Putamen (tissue), 1 donor: ENCODE measurements at places on chromosomes 2 and 18.

GRCh38 chr2:140472676-140473075 is 1658.1 kb downstream of the LRP1B start:
- DNase-seq = no peak

- DNase-seq = no peak
Measured at GRCh38 chr2:143730155-143730952, 601.1 kb downstream of the ARHGAP15 start.

GRCh38 chr2:128589681-128590080 is 271.0 kb upstream of the HS6ST1 start:
- no peak for DNase-seq

DNA sequence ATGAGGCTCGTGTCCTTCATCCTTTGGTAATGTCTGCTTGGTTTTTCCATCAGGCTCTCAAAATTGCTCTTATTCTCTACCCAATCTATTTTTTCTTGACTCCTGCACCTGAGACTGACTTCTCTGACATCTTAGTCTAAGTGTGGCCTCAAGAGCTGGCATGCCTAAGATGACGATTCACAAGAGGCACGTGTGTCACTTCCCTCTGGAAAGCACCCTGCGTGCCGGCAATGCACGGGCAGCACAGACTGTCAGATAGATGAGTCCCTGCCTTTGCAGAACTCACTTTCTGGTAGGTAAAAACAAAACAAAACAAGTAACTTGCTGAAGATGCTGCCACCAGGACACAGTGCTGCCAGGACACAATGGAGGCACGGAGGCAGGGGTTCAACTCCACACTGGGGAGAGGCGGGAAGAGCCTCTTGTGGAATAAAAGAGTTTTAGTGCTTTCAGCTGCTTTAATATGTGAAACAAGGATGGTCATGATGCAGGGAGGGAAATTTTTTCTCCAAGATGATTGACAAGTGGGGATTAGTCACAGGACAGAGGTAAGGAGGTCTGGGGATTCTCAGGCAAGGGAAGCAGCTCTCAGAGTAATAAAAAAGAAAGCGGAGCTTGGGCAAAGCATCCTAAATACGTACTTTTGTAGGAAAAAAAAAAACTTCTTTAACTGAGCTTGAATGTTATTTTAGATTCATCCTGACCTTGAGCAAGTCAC is 27.3 kb downstream of the CYB5A start:
- no peak for DNase-seq

DNA sequence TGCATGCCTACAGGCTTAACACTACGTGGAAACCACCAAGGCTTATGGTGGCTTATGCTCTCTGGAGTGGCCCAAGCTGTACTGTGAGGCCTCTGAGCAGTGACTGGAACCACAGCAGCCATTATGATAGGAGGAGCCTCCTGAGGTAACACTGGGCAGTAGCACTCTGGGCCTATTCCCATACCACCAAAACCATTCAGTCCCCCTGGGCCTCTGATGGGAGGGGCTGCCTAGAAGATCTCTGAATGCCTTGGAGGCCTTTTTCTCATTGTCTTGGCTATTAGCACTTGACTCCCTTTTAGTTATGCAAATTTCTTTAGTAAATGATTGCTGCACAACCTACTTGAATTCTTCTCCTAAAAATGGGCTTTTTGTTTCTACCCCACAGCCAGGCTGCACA is 985.0 kb downstream of the DPP10 start:
- DNase-seq = no peak

GRCh38 chr18:76571689-76572088 is 76.6 kb upstream of the ZNF516 start:
- no peak for DNase-seq

DNA sequence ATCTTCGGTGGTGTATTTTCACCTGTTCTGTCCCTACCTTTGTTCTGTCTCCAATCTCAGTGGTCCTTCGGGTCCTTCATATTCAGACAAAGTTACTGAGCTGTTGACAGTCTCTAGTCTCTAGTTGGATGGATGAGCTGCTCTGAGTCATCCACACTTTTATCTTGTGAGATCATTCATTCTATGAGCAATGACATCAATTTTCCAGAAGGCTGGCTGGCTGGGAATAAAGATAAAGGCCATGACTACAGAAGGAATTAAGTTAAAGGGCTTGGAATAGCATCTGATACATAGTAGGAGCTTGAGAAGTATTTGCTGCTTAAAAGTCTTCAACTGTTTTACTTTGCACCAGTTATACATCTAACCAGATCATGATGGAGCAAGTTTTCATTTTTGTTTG is 43.1 kb upstream of the SLC39A10 start:
- no peak for DNase-seq

- no peak for DNase-seq
Measured at GRCh38 chr2:151792589-151792988, 35.6 kb downstream of the ARL5A start.

DNA sequence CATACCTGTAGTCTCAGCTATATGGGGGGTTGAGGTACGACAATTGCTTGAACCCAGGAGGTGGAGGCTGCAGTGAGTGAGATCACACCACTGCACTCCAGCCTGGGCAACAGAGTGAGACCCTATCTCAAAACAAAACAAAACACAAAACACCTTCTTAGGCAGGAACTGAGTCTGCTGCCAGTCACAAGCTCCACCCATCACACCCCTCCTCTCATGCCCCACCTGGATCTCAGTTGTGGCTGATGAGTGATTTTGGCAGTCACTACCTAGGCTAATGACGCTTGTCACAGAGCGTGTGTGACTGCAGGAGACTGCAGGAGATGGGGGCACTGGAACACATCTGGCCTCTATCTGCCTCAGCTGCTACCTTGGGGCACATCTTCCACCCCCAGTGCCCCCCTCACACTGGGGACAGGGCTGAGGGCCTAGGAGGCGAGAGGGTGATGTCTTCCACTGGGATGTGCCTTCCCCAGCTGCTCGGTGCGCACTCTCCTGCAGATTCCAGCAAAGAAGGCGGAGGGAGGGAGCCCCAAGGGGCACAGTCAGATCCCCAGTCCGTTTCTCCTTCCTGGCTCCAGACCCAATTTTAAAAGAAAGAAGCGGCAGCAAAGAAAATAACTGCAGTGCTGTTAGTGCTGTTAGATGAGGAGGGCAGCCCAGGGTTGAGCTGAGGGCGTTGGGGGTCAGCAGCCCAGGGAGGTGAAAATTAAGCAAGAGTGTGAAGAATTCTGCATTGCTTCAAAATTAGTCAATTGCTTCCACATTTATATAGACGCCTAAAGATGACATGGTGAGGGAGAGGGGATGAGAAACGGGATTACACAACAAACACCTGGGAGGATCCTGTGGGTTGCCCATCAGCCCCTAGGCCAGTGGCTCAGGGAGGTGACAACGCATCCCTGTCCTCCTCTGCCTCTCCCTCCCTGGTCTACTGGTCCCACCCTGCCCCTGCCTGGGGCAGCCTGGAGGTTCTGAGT is 143.6 kb upstream of the HAAO start:
- no peak for DNase-seq

- DNase-seq = no peak
Measured at GRCh38 chr2:9099341-9099751, 95.9 kb upstream of the MBOAT2 start.

GRCh38 chr18:54717673-54718407 is 110.4 kb upstream of the RAB27B start:
- DNase-seq = peak; percentile 50

DNA sequence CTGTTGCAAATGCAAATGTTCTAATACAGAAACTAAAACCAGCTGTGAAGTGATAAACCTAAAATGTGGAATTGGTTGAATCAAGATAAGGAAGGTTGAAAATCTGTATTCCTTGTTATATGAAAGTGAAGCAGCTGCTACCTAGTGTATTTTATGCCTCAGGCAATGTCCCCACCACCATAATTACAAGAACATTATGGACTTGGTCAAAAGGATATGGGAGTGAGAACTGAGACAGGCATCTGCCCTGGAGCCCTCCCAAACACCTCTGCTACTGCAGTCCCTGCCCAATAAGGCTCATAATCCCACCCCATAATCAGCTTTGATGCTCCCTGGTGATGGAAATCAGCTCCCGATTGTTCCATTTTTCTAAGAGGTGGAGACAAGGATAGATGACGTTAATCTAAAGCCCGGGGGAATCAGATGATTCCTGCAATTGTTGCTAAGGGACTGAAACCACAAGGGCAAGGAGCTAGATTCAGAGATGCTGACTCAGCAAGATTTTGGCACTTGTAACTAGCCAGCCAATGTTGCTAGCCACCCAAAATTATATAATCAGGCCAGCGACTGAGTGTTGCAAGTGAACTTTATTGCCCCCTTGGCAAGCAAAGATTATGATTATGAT is 69.5 kb downstream of the EVA1A start:
- no peak for DNase-seq

- DNase-seq = no peak
Measured at GRCh38 chr2:41763141-41763540, 284.7 kb upstream of the PKDCC start.

DNA sequence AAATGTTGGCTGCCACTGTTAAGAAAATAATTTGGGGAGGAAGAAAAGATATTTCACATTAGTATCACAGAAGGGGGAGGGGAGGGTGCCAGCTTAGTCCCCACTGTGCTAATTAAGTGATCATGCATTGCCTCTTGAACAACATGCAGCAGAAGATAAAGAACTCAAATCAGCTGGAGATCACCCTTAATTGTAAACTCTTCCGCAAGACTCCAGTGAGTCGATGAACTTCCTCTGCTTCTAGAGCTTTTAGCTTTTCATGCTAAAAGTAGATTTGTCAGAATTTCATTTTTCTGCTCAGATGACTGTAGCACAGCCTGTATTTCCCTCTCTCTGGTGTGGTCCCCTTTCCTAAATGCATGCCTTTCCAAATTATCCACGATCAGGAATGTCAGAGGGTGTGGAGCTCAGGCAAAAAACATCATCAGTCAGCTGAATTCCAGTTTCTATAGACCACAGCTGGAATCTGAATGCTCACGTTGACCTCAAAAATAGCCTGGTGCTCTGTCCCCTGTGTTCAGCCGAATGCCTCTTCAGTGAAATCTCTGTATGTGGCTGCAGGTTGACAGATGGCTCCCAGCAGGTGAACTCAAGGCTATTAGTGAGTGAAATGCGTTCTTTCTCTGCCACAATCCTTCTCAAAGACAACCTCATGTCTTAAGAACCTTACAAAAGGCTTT is 156.8 kb upstream of the UNC80 start:
- no peak for DNase-seq

GRCh38 chr2:43402452-43402937 is 176.1 kb upstream of the ZFP36L2 start:
- no peak for DNase-seq

DNA sequence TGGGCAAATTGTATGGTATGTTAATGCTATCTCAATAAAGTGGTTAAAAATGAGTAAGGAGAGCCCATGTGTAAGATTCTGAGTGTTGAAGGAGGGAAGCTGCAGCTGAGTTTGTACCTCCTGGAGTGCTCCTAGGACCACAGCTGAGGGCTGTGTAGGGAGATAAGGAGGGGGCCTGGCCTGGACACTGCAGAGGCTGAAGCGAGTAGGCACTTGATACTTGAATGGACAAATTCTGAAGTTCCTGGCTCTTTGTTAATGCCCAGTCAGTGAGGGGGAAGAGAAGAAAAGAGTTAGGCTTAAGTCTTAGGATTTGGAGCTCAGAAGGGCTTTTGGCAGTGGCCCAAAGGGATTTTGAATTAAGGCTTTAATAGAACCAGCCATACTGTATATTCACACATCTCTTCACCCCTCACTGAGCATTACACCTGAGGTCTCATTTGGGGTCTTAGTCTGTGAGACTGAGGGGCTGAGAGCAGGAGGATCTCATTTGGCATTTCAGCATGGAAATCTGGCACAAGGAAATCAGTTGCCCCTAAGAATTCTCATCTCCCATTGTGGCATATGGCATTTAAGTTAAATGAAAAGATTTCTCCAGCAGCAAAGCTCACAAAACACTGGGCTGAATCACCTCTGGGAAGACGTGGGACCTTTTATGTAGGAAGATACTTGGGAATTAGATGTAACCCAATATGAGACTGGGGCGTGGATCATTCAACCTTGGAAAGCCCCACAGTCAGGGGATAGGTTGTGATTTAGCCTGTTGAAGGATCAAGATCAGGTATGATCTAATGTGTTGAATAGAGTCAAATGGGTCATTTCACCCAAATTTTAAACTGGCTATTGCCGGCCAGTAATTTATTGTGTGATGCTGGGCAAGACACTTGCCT is 46.8 kb downstream of the LIPG start:
- DNase-seq = no peak

- DNase-seq = no peak
Measured at GRCh38 chr18:45962461-45962860, 4.7 kb downstream of the EPG5 start.

GRCh38 chr2:231299267-231299666 is 96.2 kb upstream of the B3GNT7 start:
- DNase-seq = no peak

DNA sequence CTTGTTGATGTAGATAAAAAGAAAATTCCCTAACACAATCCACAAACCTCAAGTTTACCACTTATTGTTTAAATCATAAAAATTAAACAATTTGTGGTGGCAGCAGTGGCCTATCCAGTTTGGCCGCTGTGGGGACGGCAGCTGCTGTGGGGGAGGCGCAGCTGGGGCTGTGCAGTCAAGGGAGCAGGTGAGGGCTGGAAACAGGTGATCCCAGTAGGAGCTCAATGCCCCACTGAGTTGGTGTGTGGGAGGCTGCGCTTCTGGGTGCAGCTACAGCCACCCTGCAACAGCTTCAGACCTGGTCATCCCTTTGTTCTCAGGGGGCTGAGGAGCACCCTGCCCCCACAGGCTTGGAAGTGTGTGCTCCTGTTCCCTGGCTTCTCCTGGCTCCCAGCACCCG is 266.0 kb upstream of the FSIP2 start:
- no peak for DNase-seq

- no peak for DNase-seq
Measured at GRCh38 chr2:172549131-172549530, 6.8 kb upstream of the PDK1 start.

GRCh38 chr2:11129598-11130449 is 25.4 kb upstream of the SLC66A3 start:
- no peak for DNase-seq

GRCh38 chr2:136284226-136285119 is 166.5 kb upstream of the CXCR4 start:
- DNase-seq = no peak

DNA sequence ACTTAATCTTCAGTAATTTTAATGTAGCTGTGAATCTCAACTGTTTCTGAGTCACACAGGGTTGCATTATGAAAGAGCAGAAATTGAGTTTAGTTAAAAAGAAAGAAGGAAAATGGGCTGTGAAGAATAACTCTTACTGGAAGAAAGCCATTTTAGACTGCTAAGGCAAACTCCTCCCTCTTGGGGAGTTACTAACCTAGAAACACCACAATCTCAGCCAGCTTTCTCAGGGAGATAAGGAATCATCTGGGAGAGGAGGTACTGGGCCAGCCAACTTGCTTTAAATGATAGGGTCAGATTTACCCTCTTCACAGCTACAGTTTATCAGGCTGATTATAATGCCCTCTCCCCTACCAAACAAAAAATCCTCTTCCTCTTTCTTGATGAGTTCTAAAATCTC is 119.5 kb downstream of the CCDC148 start:
- no peak for DNase-seq
